ENCODE measurements at places on chromosomes 1 and 21. TPM values are rescaled to one million over a fixed set of nuclear protein-coding genes. Genes with fewer than 3 reads are reported as not detected.

- no peak overlapping the region for H3K4me3 ChIP-seq
- H3K36me3 ChIP-seq, result peaks cover 17% of the 10 kb centered on the region
- peak; percentile 47 for DNase-seq
- H3K27ac ChIP-seq, result peak overlapping the region; percentile 45
- H3K27me3 ChIP-seq, result peaks cover 24% of the 10 kb centered on the region
- H3K4me1 ChIP-seq, result peaks cover 26% of the 10 kb centered on the region
Measured at GRCh38 chr1:154546264-154547063, 12.0 kb downstream of the UBE2Q1 start.

DNA sequence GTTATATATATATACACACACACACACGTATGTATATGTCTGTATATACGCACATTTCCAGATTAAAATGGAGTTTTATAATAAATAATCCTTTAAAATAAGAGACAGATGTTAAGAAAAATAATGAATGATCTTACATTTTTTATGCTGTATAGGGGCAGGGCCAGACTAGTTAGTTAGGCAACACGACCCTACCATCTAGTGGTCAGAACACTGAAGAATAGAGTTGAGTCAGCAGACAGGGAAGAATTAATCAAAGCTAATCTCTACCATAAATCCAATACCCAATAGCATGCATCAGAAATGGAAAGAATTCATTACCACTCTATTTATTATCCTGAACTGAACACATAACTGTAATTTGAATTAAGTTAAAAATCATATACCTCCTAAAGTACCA is 156.7 kb downstream of the BRINP3 start:
- no peak overlapping the region for H3K4me3 ChIP-seq
- no peaks in the 10 kb centered on the region for H3K4me1 ChIP-seq
- H3K27me3 ChIP-seq, result peaks cover 4% of the 10 kb centered on the region
- no peak for DNase-seq
- no peak overlapping the region for H3K27ac ChIP-seq
- no peaks in the 10 kb centered on the region for H3K36me3 ChIP-seq

- DNase-seq, result no peak
- peaks cover 28% of the 10 kb centered on the region for H3K4me1 ChIP-seq
- H3K27ac ChIP-seq, result no peak overlapping the region
- H3K27me3 ChIP-seq, result no peaks in the 10 kb centered on the region
Measured at GRCh38 chr21:31921079-31921478, 48.3 kb downstream of the HUNK start.

DNA sequence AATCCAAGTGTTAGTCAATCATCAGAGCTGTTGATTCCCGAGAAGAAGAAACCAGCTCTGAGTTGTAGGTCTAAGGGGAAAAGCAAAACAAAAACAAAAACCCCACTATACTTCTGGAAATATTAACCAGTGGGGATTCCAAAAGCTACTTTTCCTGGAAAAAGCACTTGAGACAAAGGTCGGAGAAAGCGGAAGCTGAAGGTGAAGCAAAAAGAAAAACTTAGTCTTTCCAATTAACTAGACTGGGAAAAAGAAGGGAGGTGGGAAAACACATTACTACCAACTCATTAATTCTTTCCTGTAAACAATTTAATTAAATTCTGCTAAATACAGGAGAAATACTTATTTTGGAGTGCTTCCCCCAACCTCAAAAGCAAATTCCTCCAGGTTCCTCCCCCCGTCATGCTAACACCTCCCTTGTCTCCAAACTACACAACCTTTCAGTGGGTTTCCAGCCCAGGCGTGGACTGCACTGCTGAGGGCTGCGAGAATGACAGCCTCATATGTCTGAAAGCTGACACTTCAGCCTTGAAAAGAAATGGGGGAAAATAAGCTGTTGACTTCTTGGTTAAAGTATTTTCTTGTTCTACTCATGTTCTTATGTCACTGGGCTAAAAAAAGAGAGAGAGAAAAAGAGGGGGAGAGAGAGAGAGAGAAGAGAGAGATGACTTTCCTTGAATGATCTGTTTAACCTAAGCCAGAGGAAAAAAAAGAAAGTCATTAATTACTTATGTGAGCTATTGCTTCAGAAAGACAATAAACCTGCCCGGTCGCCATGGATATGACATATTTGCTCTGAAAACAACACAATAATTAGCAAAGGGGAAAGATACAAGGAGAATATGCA is 5.1 kb downstream of the CASZ1 start:
- H3K4me1 ChIP-seq, result peaks cover 20% of the 10 kb centered on the region
- H3K27ac ChIP-seq, result no peak overlapping the region
- H3K4me3 ChIP-seq, result no peak overlapping the region
- DNase-seq, result no peak
- no peaks in the 10 kb centered on the region for H3K36me3 ChIP-seq

GRCh38 chr1:193070942-193071341 is 11.5 kb downstream of the RO60 start:
- H3K4me1 ChIP-seq, result no peaks in the 10 kb centered on the region
- H3K36me3 ChIP-seq, result peaks cover 5% of the 10 kb centered on the region
- no peak overlapping the region for H3K4me3 ChIP-seq
- no peaks in the 10 kb centered on the region for H3K27me3 ChIP-seq
- DNase-seq, result no peak

GRCh38 chr1:153122831-153123421 is 9.6 kb upstream of the SPRR2F start:
- H3K4me3 ChIP-seq, result no peak overlapping the region
- peak; percentile 34 for DNase-seq
- H3K4me1 ChIP-seq, result peaks cover 41% of the 10 kb centered on the region
- no peaks in the 10 kb centered on the region for H3K27me3 ChIP-seq
- H3K27ac ChIP-seq, result peak overlapping the region; percentile 94

DNA sequence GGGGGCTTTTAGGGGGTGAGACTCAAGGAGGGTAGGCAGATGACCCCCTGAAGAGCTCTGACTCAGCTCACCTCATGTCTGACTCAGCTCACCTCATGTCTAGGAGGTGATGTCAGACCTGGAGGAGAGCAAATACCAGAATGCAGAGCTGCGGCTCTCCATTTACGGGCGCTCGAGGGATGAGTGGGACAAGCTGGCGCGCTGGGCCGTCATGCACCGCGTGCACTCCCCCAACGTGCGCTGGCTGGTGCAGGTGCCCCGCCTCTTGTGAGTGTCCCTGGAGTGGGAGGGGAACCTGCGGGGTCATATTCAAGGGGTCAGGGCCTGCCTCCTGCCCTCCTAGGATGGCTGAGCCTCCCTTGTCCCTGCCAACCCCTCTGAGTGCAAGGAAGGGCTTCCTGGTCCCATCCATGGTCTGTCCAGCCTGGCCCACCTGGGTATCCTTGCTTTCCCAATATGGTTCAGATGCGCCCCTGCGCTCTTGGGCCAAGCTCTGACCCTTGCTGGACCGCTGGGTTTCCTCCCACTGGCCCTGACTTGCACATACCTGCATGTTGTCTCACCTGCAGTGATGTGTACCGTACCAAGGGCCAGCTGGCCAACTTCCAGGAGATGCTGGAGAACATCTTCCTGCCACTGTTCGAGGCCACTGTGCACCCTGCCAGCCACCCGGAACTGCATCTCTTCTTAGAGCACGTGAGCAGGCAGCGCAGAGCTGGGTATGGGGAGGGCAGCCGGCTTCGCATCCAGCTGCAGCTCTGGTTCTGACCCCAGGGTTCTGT is 9.1 kb downstream of the AMPD2 start:
- no peaks in the 10 kb centered on the region for H3K27me3 ChIP-seq
- no peak for DNase-seq
- H3K4me1 ChIP-seq, result peaks cover 1% of the 10 kb centered on the region
- no peak overlapping the region for H3K27ac ChIP-seq
- no peak overlapping the region for H3K4me3 ChIP-seq
- peaks cover 29% of the 10 kb centered on the region for H3K36me3 ChIP-seq

DNA sequence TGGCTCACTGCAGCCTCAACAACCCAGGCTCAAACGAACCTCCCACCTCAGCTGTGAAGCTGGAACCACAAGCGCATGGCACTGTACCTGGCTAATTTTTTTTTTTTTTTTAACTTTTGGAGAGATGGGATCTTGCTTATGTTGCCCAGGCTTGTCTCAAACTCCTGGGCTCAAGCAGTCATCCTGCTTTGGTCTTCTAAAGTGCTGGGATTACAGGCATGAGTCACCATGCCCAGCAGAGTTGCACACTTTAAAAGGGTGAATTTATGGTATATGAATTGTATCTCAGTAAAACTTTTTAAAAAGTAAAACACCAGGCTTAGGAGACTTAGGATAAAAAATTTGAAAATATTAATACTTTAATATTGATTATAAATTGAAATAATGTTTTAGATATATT is 99.1 kb downstream of the CLEC20A start:
- H3K4me1 ChIP-seq, result no peaks in the 10 kb centered on the region
- H3K4me3 ChIP-seq, result no peak overlapping the region
- H3K27ac ChIP-seq, result no peak overlapping the region
- no peak for DNase-seq

GRCh38 chr1:225921734-225922709 is 2.0 kb downstream of the PYCR2 start:
- H3K4me1 ChIP-seq, result peaks cover 11% of the 10 kb centered on the region
- H3K27me3 ChIP-seq, result no peaks in the 10 kb centered on the region
- peak overlapping the region; percentile 90 for H3K4me3 ChIP-seq
- H3K27ac ChIP-seq, result no peak overlapping the region
- DNase-seq, result no peak

DNA sequence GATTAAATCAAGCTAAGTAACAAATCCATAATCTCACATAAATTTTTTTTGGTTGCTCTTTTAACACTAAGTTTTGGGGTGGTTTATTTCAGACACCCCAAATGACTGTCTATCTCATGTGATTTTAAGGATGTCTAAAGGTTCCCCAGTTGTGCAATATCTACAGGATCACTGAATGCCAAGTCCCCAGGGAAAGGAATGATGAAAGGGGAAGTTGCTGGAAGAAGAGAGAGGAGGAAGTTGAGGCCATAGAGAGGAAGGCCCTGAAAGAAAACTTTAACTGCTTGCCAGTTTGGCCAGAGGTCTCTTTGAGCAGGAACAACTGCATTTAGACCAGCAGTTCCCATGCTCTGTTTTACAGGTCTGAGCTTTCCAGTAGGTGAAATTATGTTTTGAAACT is 27.5 kb upstream of the SLC19A2 start:
- H3K36me3 ChIP-seq, result peaks cover 3% of the 10 kb centered on the region
- H3K4me1 ChIP-seq, result peaks cover 5% of the 10 kb centered on the region
- H3K27ac ChIP-seq, result no peak overlapping the region
- no peaks in the 10 kb centered on the region for H3K27me3 ChIP-seq
- H3K4me3 ChIP-seq, result no peak overlapping the region

- no peak overlapping the region for H3K27ac ChIP-seq
- H3K4me1 ChIP-seq, result peaks cover 13% of the 10 kb centered on the region
- DNase-seq, result no peak
- H3K36me3 ChIP-seq, result no peaks in the 10 kb centered on the region
- H3K4me3 ChIP-seq, result no peak overlapping the region
Measured at GRCh38 chr1:240341365-240342250, 249.9 kb downstream of the FMN2 start.

GRCh38 chr1:98503771-98504170 is 157.8 kb upstream of the SNX7 start:
- no peaks in the 10 kb centered on the region for H3K4me1 ChIP-seq
- no peak overlapping the region for H3K27ac ChIP-seq
- DNase-seq, result no peak
- H3K27me3 ChIP-seq, result no peaks in the 10 kb centered on the region
- H3K4me3 ChIP-seq, result no peak overlapping the region

GRCh38 chr1:200938955-200939354 is 44.3 kb downstream of the INAVA start:
- H3K27ac ChIP-seq, result no peak overlapping the region
- H3K36me3 ChIP-seq, result peaks cover 6% of the 10 kb centered on the region

GRCh38 chr1:234214911-234215892 is 158.1 kb upstream of the COA6 start:
- peak overlapping the region; percentile 61 for H3K4me3 ChIP-seq
- peaks cover 67% of the 10 kb centered on the region for H3K27me3 ChIP-seq
- DNase-seq, result no peak

DNA sequence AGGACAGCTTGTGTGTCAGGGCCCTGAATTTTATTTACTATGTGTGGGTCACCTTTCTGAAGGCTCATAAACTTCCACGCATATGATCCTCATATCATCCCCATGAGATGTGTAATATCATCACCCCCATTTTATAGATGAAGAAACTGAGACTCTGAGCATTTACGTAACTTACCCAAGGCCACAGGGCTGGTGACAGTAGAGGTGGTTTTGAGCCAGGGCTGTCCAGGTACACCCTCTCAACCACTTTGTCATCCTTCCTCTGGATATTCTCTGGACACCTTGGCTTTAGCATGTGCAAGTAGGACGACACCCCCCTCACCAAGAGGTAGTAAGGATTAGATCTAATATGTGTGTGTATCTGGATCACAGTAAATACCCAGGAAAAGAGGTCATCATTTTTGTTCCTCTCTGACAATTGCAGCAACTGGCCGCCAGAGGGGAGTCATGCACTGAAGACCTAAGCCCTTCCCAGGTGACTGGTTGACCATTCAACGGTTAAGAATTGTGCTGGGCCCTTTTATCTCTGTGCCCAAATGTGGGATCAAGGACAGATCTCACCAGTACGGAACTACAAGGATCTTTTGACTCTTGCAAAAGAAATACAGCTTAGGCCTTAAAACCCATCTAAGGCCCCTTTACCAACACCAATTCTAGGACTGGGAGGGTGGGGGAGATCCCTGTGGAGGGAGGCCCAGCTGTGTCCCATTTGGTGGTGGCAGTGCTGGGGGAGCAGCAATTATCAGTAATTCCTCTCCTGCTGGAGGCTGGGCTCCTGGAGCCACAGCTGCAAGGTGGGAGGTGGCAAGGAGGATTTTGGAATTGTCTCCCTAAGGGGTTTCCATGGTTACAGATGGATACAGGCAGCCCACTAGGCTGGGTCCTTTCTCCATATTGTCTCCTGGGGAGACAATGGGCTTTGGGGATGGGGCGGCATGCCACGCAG is 13.7 kb upstream of the E2F2 start:
- no peak overlapping the region for H3K4me3 ChIP-seq
- peak; percentile 59 for DNase-seq
- peaks cover 24% of the 10 kb centered on the region for H3K4me1 ChIP-seq
- no peaks in the 10 kb centered on the region for H3K27me3 ChIP-seq
- H3K36me3 ChIP-seq, result no peaks in the 10 kb centered on the region

- H3K27me3 ChIP-seq, result peaks cover 4% of the 10 kb centered on the region
- H3K27ac ChIP-seq, result no peak overlapping the region
- DNase-seq, result no peak
- H3K4me1 ChIP-seq, result peaks cover 17% of the 10 kb centered on the region
- no peaks in the 10 kb centered on the region for H3K36me3 ChIP-seq
Measured at GRCh38 chr1:36085126-36085525, 1.2 kb downstream of the TEKT2 start.

FAM163A gene
- total RNA-seq, result 10.1 TPM

PPP1R12B gene
- 61.6 TPM for total RNA-seq

RNU1-2 gene
- total RNA-seq, result 3,937 TPM

LRRC38 gene
- not detected for total RNA-seq

C1orf94 gene
- not detected for total RNA-seq

KDF1 gene
- 12.9 TPM for total RNA-seq

SPRR2F gene
- 54.4 TPM for total RNA-seq

XKR8 gene
- total RNA-seq, result 13.8 TPM

SYPL2 gene
- total RNA-seq, result 0.14 TPM

TDRD5 gene
- not detected for total RNA-seq

LY9 gene
- not detected for total RNA-seq

WARS2 gene
- 19.1 TPM for total RNA-seq

CFHR1 gene
- 0.45 TPM for total RNA-seq

HSD3B1 gene
- not detected for total RNA-seq

SZRD1 gene
- total RNA-seq, result 119 TPM

NENF gene
- 39.3 TPM for total RNA-seq

CNIH3 gene
- 9.2 TPM for total RNA-seq

OR10J1 gene
- total RNA-seq, result not detected

Data from mesothelial cell of epicardium (in vitro differentiated cells).